ENCODE measurements at places on chromosomes 5 and 9.

- peak; percentile 47 for DNase-seq
These were observed 10.0 kb downstream of the MOCS2 start for GRCh38 chr5:53099546-53099945.

DNA sequence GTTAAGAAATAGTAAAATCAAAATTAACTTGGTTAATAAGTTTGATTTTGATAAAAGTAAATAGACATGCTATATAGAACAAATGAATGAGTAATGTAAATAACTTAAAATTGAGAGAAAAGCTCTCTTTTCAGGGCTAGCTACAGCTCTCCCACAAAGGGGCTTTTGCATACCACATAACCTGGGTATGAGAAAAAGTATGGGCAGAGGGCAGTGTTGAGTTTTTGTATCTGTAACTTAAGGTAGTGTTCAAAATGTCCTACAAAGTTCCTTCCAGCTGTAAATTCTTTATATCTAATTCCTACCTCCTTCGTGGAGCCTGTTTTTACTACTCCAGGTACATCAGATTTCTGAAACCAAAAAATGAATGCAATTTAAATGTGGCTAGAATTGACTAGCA, 18.9 kb upstream of the TTC33 start:
- no peak for DNase-seq

GRCh38 chr5:148455185-148455584, 71.4 kb downstream of the FBXO38 start:
- DNase-seq, result peak; percentile 54

DNA sequence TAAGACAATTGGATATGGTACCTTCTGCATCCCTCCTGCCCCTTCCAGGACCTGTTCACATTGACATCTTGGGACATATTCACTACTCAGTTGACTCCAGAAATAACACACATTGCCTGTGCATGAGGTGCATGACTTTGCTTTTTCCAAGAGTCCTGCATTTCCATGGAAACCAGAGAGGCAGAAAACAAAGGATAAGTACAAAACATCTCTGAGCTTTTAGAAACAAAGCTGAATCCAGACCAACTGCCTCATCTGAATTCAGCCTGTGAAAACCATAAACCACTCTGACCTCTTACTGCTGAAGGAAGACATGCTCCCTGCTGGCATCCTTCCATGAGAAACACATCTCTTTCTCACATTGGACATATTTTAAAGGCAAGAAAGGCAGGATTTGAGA, 695.1 kb downstream of the TAF11L14 start:
- DNase-seq, result no peak

- DNase-seq, result no peak
These were observed 76.3 kb downstream of the CACNA1B start for GRCh38 chr9:137953683-137954438.

GRCh38 chr9:6068983-6069382, 53.6 kb upstream of the RANBP6 start:
- no peak for DNase-seq

DNA sequence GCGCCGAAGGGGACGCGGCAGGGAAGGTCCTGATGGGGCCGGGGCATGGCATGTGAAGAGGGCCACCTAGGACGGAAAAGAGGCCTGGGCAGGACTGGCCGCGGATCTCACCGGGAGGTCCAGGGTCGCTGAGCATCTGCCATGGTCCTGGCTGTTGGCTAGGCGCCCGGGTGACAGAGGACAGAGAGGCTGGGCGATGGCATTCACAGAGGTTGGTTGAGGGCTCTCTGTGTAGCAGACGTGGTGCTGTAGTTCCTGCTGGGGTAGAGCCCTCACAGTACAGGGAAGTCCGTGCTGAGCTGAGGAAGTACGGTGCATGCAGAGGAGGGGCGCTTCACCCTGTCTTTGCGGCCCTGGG, 427 bp downstream of the PCYOX1L start:
- no peak for DNase-seq

DNA sequence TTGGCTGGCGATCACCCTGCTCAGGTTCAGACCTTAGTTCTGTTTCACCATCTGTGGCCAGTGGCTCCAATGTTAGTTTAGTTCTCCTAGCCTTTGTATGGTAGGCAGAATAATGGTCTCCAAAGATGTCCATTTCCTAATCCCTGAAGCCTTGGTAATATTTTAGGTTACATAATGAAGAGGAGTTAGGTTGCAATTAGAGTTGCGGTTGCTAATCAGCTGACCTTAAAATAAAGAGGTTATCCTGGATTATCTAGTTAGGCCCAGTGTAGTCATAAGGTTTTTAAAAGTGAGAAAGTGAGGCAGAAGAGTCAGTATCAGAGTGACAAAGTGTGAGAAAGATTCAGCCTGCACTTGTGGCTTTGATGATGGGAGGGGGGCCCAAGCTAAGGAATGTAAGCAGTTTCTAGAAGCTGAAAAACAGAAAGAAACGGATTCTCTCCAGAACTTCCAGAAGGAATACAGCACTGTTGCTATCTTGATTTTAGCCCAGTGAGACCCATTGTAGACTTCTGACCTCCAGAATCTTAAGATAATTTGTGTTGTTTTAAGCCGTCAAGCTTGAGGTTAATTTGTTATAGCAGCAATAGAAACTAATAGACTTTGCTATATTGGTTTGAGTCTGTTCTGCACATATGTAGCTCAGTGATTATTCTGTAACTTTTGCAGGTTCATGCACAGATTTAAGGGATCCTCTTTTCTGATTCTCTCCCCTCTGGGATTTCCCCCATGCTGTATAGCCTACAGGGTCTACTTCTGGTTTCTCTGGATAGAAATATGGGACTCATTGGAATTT, 21.6 kb downstream of the LNPEP start:
- no peak for DNase-seq

GRCh38 chr5:117615226-117615625, 1040.6 kb upstream of the SEMA6A start:
- DNase-seq, result no peak

DNA sequence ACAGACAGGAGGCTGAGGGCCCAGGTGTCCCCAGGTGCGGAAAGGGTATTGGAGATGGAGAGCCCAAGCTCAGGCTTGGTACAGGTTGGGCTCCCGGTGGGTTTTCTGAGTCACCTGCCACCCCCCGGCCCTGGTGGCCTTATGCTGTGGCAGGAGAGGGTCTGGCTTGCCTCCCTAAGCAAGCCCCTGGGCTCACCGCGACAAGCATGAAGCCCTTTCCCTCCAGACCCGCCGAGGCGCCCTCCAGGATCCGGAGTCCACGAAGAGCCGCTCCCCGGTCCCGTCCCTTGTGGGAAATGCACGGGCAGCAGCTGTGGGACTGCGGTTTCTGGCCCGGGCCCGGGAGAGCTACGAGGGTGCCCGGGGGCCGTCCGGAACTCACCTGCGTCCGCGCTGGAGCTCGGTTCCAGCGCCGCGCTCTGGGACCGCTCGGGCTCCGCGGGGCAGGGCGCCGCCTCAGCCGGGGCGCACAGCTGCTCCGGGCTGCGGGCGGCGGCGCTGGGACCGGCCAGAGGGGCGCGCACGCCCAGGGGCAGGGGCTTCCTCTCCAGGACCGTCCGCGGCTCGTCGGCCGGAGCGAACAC, 757 bp downstream of the SAPCD2 start:
- DNase-seq, result no peak

DNA sequence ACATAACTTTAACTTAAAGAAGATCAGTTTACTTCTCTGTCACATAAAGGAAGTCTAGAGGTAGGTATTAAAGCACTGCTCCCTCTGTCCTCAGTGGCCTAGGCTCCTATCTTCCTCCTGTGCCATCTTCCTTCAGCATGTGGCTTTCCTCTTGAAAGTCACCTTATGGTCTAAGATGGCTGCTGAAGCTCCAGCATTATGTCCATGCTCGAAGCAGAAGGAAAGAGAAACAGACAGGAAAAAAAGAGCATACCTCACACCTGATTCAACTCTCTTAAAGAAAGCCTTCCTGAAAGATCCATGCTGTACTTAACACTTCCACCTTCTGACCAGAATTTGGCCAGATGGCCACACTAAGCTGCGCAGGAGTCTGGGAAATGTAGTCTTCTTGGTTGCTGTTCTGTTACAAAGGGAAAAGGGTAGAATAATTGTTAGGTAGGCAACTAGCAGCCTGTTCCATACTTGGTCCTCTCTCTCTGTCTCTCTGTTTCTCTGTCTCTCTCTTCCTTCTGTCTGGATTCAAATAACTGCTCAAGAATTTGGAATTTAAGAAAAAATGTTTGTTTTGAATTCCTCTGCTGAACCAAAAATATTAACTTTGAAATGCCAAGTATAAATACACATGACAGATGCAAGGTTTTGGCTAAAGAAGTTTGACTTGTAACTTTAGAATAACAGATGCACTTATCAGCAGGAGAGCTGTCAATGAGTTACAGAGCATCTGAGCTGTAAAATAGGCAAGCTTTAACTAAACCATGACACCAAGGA, 16.0 kb downstream of the TMEM174 start:
- no peak for DNase-seq

DNA sequence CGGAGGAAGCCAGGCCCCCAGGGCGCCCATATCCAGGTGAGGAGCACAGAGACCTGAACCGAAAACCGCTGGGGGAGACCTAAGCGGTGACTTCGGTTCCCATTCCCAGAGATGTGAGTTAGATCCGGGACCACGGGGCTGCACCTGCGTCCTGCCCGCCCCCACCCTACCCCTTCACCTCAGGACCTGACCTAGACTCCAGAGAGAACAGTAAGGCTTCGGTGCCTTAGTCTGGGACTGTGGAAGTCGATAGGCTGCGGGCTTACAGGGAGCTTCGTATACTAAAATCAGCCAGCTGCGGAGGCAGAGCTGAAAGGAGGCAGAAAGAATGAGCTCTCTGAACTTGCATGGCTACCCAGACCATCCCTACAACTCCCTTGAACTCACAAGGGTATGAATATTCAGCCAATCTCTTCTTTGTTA, 518 bp upstream of the FAM13B start:
- DNase-seq, result no peak

GRCh38 chr5:20017021-20017420, 29.0 kb upstream of the CDH18 start:
- no peak for DNase-seq

DNA sequence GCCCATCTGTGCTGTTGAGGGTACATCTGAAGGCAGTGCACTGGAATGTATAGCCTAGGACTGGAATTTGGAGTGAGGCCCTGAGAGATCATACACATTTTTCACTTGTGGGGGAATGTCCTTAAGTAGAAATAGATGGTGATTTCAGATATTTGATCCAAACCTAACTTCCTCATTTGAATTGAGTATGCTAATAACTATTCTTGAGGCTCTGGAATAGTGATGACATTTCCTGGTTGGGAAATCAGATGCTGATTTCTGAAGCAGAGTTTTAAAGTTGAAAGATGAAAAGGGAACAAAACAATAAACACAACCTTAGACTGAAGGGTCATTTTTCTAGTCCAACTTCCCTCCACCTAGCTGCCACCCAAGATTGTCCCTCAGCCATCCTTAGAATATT, 163.0 kb upstream of the CCDC152 start:
- DNase-seq, result no peak

DNA sequence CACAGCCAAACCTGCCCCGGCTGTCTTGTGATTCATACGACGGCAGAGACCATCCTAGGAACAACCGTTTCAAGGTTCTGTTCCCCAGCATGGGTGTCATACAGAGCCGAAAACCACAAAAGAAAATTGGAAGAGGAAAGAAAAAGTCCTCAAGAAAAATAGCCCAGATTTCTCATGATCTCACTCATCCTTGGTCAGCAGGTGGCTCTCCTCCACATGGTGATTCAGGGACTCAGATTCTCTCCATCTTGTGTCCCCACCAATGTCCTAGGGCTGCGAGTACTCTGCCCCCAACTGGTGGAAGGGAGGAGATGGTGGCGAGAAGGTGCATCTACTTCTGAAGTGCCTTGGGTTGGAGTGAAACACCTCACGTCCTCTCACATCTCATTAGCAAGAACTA, 25.6 kb downstream of the PDZD2 start:
- no peak for DNase-seq

DNA sequence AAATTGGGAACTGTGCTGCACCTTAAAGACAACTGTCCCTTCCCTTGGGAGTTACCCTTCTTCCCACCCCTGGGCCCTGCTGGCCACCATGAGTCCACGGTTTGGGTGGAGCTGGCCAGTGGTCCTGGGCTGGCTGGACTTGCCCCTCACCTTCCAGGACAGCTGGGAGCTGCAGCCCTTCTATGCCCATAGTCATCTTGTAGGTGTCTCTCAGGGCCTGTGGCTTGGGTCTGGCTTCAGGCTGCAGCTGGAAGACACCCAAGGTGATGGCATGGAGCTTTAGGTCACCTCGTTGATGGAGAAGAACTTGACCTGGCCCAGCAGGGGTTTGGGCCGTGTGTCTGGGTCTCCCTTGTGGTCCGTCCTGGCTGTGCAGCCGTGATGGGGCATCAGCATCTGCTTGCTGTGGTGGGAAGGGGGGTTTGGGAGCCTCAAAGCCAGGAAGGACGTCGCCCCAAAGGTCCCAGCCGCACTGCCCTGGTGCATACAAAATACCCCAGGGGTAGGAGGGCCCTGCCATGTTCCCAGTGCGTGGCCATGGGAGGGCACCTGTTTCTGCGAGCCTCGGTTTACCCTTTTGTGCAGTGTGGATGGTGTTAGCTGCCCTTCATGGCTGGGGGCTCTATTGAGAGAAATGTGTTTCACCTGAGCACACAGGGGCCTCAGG, 8.9 kb downstream of the WNK2 start:
- DNase-seq, result no peak

DNA sequence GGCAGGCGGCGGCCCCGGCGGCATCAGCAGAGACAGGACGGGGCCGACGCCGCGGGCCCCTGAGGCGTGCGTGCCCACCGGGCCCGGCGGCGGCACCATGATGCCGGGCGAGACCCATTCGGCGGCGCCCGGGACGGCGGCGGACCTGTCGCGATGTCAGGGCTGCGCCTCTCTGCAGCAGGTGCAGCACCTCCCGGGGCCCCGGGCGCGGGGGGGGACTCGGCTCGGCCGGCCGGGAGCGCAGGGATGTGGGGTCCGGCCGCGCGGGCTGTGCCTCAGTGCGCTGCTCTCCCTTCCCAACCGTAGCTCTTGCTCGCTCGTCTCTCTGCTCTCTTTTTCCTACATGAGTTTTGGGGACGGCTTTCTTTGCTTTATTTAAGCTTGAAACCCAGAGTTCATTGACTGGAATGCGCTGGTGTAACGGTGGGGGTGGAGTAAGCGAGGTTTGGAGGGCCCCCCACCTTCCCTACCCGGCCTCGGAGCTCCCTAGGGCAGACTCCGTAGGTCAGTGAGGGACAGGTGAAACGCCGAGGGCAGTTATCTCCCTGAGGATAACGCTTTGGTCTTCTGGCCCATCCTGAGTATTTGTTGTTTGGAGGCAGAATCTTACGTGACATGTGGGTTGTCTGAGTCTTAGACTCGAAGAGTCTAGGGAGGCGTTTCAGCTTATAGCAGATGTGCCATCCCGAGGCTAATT, 490 bp downstream of the ICE1 start:
- no peak for DNase-seq

- DNase-seq, result no peak
These were observed 423.3 kb downstream of the TLE1 start for GRCh38 chr9:81266086-81266485.

GRCh38 chr9:38373679-38374078, 18.8 kb upstream of the ALDH1B1 start:
- no peak for DNase-seq

GRCh38 chr9:7387840-7388239, 411.7 kb downstream of the DMAC1 start:
- DNase-seq, result no peak

GRCh38 chr5:77139001-77139400, 51.9 kb upstream of the ZBED3 start:
- DNase-seq, result peak; percentile 16

All from kidney epithelial cell (primary cell).